ENCODE measurements at places on chromosomes 16 and 17.

DNA sequence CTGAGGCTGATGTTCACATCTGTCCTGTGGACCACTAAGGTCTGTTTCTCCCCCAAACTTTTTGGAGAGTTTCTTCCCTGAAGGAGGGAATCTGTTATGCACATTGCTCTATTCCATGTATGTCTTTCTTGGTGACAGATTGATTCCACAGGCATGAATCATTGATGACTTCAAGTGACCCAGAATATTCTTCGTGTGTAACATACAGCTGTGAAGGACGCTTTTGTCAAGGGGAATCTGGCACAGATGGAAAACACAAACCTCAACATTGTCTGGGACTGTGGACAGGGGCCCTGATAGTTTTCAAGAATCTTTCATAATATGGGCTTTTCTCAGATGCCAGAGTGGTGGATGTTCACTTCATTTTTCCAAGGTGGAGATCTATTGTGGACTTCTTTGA is 223.1 kb upstream of the MAF start:
- no peak for DNase-seq

DNA sequence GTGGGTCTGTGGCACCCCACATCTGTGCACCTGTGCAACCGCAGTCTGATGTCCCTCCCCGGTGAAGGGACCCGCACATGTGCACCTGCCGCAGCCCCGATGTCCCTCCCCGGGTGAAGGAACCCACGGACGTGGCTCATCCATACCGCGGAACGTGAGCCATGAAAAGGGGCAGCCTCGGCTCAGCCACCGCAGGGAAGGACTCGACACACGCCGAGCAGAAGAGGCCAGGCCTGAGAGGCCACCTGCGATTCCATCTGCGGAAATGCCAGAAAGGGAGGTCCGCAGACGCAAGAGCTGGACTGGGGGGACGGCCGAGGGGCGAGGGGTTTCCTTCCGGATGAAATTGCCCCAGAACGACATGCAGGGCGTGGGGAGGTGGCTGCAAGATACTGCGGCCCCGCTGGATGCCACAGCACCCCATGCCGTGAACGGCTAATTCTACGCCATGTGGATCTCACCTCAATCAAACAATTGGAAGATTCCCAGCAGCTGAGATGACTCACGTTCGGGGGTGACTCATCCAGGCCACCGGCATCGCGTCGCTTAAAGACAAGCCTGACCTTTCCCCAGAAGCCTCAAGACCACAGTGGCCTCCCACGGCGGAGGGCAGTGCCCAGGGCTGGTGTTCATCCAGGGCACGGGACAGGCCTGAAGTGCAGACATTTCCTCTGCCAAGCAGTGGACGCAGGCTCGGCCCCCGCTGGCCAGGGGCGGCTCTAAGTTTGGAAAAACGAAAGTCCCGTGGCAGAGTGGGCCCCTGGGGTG is 21.0 kb downstream of the SOX8 start:
- no peak for DNase-seq

- DNase-seq = no peak
Measured at GRCh38 chr17:30950669-30951399, 20.0 kb upstream of the RNF135 start.

DNA sequence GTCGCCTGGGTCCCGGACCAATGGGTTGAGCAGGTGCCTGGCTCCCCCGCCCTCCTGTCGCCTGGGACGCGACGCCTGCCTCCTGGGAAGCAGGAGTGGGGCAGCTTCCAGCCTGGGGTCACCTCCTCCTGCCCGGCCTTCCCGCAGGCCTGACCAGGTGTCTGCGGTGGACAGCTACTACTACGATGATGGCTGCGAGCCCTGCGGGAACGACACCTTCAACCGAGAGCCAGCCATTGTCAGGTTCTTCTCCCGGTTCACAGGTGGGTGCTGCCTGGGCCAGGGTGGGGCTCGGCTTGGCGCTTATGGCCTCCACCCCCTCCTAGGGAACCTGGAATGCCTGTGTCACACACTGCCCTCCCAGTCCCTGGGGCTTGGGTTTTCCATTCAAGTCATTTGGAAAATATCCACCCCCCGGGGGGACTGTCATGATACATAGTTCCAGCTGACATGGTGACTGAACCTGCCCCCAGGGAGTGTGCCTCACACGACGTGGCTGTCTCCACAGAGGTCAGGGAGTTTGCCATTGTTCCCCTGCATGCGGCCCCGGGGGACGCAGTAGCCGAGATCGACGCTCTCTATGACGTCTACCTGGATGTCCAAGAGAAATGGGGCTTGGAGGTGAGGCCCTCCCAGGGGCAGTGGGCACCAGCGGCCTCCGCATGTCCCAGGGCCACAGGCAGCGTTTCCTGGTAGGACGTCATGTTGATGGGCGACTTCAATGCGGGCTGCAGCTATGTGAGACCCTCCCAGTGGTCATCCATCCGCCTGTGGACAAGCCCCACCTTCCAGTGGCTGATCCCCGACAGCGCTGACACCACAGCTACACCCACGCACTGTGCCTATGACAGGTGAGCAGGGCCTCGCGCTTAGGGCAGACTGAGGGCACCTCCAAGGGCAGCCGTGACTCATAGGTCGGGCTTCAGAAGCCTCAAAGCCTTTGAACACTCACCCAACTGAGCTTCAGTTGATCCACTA is 2.3 kb downstream of the DNASE1 start:
- DNase-seq = no peak

DNA sequence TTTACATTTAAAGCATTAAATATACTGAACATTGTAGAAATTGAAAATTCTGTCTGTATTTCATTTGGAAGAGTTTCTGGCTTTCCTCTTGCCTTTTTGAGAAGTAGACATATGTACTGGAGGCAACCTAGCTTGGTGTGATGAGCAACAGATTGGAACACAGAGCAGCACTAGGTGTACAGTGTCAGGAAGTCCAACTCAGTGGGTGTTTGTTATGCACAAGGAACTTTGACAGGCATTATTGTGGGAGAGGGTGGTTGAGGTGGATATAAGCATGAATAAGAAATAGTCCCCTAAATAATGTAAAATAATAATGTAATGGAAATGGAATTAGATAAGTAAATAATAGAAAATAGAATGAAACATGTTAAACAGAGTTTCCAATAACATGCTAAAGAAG is 58.1 kb downstream of the PPM1E start:
- no peak for DNase-seq

GRCh38 chr16:67342616-67343015 is 16.0 kb downstream of the LRRC36 start:
- DNase-seq = no peak

DNA sequence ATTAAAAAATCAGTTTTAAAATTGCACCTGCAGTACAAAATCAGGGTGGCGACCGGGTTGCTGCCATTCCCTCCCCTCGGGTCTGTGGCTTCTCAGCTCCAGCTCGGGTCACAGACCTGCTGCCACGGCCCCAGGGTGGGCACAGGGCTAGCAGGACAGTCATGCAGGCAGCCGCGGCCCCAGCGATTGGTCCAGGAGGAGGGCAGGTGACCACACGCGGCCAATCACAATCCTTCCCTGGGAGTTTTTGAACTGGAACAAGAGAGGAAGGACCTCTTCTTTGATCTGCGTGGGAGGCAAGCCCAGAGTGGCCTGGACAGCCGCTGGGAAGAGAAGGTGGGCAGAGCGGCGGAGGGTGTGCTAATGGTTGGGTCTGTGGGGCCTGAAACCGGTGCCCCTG is 25.5 kb downstream of the CBFA2T3 start:
- no peak for DNase-seq

GRCh38 chr17:28575126-28575795 is 1.4 kb downstream of the ALDOC start:
- no peak for DNase-seq

DNA sequence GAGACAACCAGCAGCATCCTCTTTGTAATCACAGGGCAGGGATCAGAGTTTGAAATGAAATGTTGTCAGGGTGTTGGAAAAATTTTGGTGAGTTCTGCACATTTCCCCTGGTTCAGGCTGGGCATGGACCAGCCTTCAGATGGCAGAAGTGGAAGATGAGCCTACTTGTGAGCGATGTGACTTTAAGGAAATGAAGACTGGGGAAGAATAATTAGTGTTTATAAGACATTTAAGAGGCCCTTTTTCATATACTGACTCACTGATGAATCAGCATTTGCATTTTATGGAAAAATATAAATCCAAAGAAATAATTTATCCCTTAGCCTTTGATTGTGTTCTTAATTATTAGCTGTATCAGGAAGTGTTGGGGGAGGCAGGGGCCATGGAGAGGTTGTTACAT is 20.9 kb downstream of the GPR179 start:
- DNase-seq = no peak

- no peak for DNase-seq
Measured at GRCh38 chr17:1552932-1553331, 9.7 kb downstream of the PITPNA start.

DNA sequence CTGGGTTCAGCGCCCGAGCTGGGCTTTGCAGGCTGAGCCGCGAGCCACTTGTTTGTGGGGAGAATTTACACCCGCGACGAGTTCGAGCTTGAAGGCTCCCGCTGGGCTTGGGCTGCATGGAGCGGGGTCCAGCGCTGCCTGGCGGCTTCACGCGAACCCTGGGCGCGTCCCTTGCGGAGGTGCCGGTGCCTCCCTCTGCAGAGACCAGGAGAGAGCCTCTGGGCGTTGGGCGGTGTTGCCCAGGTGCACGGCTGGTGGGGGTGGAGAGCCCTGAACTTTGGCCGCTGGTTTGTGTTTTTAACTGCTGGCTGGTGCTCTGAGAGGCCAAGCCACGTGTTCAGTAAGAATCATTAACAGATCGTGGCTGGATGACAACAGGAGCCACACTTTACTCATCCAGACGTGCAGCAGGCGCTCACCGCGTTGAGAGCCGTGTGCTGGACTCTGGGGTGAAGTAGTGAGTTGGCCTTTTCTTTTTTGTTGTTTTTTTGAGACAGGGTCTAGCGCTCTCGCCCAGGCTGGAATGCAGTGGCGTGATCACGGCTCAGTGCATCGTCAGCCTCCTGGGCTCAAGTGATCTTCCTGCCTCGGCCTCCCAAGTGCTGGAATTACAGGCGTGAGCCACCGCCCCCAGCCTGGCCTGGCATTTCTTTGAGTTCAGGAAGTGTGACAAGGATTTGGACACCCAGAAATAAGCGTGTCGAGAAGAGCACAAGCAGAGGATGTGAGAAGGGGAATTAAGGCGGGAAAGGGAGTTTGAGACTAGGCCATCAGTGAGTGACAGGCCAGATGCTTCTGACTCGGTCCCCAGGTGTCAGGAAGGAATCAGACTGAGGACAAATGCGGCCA is 827 bp downstream of the CDK10 start:
- no peak for DNase-seq

DNA sequence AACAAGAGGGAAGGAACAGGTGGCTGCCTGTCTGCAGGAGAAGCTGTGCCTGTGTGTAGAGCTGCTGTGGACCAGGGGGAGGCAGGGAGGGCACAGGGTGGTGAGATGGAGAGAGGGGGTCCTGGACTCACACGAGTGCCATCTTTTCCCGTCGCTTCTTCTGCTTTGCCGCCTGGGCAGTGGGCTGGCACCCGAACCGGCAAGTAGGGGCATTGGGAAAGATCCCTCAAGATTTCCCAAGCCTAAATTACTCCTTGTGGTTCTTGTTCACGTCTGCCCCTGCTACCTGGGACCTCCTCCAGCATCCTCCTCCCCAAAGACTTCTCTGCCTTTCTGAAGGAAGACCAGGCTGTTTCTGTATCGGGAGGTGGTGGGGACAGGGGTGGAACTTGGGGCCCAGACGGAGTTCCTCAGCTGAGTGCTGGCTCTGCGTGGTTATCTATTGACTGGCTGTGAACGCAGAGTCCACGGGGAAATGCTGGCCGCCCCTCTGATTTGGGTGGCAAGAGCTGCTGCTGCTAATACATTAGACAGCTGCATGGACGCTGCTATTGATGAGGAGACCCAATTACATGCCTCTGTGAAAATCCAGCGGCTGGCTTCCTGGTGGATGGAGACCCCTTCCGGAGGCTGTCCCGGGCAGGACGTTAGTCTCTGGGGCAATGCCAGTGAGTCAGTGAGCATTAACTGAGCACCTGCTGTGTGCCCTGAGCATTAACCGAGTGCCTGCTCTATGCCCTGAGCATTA is 114.5 kb downstream of the OR1D5 start:
- DNase-seq = no peak

- DNase-seq = no peak
Measured at GRCh38 chr17:27743281-27743885, 56.9 kb downstream of the NOS2 start.

DNA sequence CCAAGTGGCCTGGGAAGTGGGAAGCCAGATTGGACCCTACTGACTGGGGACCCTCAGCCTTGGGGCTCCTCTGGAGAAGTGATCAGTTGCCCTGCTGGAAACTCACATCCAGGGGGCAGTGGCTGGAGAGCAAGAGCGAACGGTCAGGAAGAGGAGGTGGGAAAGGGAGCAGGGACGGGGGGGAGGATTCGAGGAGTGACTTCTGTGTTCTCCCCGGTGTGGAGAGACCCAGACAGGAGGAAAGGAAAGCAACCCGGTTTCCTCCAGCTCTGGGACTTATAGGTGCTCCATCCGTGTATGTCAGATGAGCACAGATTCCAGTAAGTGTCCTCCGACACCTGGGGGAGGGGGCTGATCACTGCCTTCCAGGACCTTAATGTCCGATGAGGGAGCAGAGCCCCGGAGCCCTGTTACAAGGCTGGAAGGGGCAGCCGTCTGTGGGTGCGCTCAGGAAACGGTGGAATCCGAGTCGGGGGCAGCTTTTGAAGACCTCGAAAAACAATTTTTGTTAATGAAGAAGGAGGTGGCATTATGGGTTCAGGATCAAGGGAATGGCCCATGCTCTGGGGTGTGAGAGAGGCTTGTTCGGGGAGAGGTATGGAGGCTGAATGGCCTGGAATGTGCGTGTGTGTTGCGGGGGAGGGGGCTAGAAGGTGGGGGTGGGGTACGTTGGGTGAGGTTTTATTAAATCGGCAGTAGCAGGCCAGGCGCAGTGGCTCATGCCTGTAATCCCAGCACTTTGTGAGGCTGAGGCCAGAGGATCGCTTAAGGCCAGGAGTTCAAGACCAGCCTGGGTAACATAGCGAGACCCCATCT is 34.8 kb upstream of the NDRG4 start:
- DNase-seq = no peak

- DNase-seq = no peak
Measured at GRCh38 chr17:78654325-78654724, 77.1 kb upstream of the DNAH17 start.

GRCh38 chr17:44307387-44308186 is 814 bp upstream of the RUNDC3A start:
- DNase-seq = no peak

GRCh38 chr17:14621826-14622614 is 321.1 kb downstream of the HS3ST3B1 start:
- DNase-seq = no peak

DNA sequence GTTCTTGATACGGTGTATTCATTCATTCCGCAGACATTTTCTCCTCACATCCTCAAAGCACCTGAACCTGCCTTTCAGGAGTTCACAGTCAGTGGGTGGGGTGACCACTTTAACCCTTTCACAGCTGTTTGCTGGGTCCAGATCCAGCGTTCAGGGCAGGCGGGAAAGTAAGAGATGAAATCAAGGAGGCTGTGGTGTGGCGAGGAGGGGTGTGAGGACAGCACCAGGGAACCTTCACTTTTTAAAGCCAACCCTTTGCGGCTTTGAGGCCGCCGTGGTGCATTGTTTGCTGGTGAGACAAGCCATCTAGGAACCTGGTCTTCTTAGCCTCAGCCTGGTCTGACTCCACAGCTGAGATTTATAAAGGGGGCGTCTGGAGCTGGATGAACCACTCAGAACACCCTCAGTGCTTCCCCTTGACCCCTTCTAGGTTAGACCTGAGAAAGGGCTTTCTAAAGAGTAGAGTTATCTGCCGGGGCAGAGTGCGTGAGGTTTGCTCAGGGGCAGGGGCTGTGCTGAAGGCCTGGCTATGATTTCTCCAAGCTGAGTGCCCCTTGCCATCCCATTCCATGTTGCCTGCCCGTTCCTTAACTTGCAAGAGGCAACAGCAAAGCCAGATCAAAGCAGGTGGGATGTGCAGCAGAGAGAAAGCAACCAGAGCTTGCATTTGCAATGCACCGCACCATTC is 933 bp downstream of the CCR7 start:
- DNase-seq = no peak
